ENCODE measurements at places on chromosomes 2 and 18.

DNA sequence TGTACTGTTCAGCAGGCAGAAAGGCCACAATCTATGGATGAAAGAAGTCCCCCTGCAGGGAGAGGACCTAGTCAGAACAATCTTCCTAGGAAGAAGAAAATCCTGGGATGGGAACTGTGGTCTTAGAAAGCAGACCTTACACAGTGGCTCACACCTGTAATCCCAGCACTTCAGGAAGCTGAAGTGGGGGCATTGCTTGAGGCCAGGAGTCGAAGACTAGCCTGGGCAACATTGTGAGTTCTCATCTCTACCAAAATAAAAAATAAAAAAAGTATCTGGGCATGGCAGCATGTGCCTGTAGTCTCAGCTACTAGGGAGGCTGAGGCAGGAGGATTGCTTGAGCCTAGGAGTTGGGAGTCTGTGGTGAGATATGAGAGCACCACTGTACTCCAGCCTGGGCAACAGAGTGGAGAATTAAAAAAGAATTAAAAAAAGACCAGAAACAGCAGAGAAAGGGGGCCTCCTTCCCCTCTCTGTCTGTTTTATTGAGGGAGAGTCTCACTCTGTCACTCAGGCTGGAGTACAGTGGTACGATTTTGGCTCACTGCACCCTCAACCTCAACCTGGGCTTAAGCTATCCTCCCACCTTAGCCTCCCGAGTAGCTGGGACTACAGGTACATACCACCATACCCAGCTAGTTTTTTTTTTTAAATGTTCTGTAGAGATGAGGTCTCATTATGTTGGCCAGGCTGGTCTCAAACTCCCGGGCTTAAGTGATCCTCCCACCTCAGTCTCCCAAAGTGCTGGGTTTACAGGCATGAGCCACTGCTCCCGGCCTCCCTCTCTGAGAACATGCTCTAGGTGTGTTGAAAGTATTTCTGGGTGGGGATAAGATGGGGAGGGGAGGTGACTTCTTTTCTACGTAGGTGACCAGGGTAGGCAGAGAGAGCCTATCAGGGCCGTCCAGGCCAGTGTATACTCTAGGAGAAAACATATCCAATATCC, 7.4 kb downstream of the RHOB start:
- no peak for DNase-seq

DNA sequence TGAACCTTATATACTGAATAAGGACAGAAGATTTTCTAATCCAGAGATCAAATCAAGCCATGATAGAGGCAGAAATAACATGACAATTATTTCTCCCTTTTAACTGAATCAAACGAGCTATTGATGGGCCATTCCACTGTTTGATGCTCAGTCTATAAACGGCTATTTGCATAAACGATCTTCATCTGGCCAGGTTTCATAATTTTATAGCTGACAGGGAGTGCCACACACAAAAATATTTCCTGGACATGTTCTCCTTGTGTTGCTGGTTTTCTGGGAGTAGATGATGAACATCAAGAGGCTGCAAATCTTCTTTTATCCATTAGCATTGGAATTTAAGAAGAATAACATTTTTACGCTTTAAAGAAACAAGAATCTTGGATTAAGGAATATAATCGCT, 63.1 kb downstream of the ACVR1C start:
- DNase-seq: no peak

- DNase-seq: no peak
Measured at GRCh38 chr2:148244593-148245292, 223.9 kb downstream of the MBD5 start.

GRCh38 chr2:18149660-18150246, 271.3 kb downstream of the KCNS3 start:
- peak; percentile 61 for DNase-seq

- no peak for DNase-seq
Measured at GRCh38 chr2:188050726-188051125, 240.9 kb upstream of the GULP1 start.

GRCh38 chr18:34956663-34957062, 84.5 kb upstream of the MAPRE2 start:
- DNase-seq: no peak

DNA sequence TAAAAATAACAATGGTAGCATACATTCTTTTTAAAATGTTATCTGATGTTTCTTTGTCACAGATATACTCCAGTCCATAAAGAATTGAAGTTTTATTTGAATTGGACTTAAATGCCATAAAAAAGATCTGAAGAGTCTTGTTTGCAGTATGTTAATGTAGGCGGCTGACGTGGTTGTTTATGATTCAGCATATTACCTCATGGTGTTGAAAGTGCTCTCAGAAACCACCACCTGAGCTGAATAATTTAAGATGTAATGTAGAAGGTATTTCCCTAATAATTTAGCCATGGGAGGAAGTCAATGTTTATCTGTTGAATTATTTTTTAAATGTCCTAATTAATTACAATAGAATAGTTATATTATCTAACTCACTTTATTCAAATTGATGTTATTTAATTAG, 58.6 kb upstream of the CHN1 start:
- no peak for DNase-seq

DNA sequence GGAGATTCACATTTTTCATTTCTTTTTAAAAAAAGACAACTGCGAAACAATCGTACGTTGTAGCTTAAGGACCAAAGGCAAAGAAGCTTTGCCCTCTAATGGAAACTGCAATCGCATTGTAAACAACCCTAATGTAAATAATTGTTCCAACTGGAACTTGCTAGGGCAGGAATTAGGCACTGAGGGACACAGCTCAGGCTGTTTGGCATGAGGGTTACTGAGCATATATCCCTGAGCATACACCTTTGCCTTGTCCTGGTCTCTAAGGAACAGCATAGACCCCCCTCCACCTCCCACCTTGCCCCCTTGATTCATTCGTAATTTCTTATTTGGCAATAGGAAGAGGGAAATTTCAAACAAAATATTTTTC, 396.4 kb downstream of the LNPK start:
- DNase-seq: no peak

DNA sequence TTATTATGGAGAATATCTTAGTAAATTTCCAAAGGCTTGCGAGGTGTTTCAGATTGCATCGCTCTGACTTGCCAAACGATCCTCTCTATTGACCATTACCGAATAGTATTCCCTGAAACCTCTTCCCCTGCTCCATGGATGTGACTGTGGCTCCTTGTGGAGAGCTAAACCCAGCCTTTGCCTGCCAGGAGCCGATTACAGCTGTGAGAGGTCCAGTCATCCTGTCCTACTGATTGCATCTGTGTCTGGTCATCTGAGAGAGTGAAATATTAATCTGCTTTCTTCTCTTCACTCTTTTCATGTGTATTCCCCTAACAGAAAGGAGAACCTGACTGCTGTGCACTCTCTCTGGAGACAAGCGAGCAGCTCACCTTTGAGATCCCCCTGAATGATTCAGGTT, 523.9 kb upstream of the NRP2 start:
- DNase-seq: no peak

Measured in RPMI8226 (cell line).